ENCODE measurements at places on chromosomes 5 and 9.

GRCh38 chr5:7361593-7361992 lies 34.3 kb upstream of the ADCY2 start:
- DNase-seq, result no peak

GRCh38 chr5:174148721-174149120 lies 103.2 kb downstream of the NSG2 start:
- DNase-seq, result no peak

- DNase-seq, result no peak
Observed at GRCh38 chr5:122077366-122078115, 518 bp downstream of the LOX start.

- no peak for DNase-seq
Observed at GRCh38 chr5:139593716-139594319, 32.7 kb downstream of the UBE2D2 start.

DNA sequence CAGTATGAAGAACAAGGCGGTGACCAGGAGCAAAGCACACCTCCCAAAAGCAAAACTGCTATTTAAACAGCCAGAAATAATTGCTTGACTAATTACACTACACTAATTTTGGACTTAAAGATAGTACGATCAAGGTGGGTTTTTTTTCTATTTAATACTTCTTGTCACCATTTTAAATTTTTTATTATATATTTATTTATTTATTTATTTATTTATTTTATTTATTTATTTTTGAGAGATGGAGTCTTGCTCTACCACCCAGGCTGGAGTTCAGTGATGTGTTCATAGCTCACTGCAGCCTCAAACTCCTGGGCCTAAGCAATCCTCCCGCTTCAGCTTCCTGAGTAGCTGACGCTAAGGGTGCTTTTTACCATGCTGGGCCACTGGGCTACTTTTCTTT lies 146.2 kb upstream of the IRX1 start:
- DNase-seq, result no peak

GRCh38 chr5:32589416-32589815 lies 4.1 kb downstream of the SUB1 start:
- DNase-seq, result no peak
